ENCODE measurements at places on chromosomes 1 and 21. TPM values are rescaled to one million over a fixed set of nuclear protein-coding genes. Genes with fewer than 3 reads are reported as not detected.

GRCh38 chr1:223714849-223715603 lies 2.7 kb downstream of the CAPN2 start:
- no peak overlapping the region for H3K4me3 ChIP-seq
- DNase-seq, result no peak
- peaks cover 22% of the 10 kb centered on the region for H3K4me1 ChIP-seq
- H3K27ac ChIP-seq, result no peak overlapping the region
- H3K27me3 ChIP-seq, result peaks cover 72% of the 10 kb centered on the region

- no peak overlapping the region for H3K27ac ChIP-seq
- no peak for DNase-seq
- no peak overlapping the region for H3K4me3 ChIP-seq
- H3K36me3 ChIP-seq, result no peaks in the 10 kb centered on the region
These were observed 132.1 kb downstream of the RHOU start for GRCh38 chr1:228867108-228867950.

- no peak for DNase-seq
- no peaks in the 10 kb centered on the region for H3K4me1 ChIP-seq
- H3K27ac ChIP-seq, result no peak overlapping the region
- H3K27me3 ChIP-seq, result no peaks in the 10 kb centered on the region
These were observed 27.8 kb downstream of the AVPR1B start for GRCh38 chr1:206089341-206089740.

DNA sequence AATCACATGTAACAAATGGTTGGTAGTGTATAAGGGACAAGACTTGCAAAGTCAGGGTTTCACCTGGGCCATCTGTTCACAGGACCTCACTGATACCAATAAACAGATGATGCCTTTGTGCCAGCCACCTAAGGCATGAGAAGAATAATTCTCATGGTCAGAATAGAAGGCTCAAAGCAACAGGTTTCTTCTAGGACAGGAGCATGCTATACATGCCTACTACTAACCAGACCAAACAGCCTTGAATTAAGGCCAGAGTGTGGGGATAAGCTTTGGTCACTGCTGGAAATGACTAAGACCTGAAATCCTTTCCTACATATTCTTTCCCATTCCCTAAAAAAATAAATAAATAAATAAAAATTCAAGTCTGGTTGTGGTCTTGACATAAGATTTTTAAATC lies 17.5 kb downstream of the PSMB2 start:
- no peaks in the 10 kb centered on the region for H3K27me3 ChIP-seq
- H3K27ac ChIP-seq, result no peak overlapping the region
- no peak overlapping the region for H3K4me3 ChIP-seq
- peaks cover 14% of the 10 kb centered on the region for H3K4me1 ChIP-seq

GRCh38 chr1:125119024-125119441 lies 3934.3 kb downstream of the SRGAP2C start:
- DNase-seq, result no peak
- H3K27ac ChIP-seq, result no peak overlapping the region

GRCh38 chr21:33286600-33287456 lies 20.7 kb downstream of the IL10RB start:
- no peak overlapping the region for H3K27ac ChIP-seq
- DNase-seq, result no peak
- no peak overlapping the region for H3K4me3 ChIP-seq
- H3K36me3 ChIP-seq, result no peaks in the 10 kb centered on the region

DNA sequence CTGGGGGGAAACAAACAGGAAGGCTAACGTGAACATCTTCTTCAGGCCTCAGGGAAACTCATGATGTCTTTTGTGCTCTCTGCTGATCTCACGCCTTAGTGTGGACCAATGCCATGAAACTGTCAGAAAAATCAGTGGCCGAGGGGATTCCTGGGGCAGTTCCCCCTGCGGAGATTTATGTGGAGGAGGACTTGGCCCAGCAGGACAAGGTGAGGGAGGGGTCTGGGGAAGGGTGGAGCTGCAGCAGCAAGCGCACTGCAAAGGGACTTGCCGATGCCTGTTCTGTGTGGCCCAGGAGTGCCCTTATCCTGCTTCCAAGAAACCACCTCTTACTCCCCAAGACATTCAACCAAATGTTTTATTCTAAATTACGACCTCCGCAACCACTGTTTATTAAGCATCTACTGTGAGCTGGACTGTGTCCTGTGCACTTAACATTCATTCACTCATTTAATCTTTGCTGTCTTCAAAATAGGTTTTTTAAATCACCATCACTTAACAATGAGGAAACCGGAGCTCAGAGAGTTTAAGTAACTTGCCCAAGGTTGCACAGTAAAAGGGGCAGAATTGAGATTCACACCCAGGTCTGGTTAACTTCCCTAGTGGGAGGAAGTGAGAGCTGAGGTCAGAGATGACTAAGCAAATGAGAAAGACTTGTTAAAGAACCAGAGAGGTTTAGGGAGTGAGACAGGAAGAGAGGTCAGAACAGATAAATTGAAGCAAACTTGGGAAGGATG lies 49.7 kb downstream of the FHAD1 start:
- H3K4me3 ChIP-seq, result no peak overlapping the region
- no peak for DNase-seq
- no peak overlapping the region for H3K27ac ChIP-seq
- H3K4me1 ChIP-seq, result no peaks in the 10 kb centered on the region
- no peaks in the 10 kb centered on the region for H3K36me3 ChIP-seq

DNA sequence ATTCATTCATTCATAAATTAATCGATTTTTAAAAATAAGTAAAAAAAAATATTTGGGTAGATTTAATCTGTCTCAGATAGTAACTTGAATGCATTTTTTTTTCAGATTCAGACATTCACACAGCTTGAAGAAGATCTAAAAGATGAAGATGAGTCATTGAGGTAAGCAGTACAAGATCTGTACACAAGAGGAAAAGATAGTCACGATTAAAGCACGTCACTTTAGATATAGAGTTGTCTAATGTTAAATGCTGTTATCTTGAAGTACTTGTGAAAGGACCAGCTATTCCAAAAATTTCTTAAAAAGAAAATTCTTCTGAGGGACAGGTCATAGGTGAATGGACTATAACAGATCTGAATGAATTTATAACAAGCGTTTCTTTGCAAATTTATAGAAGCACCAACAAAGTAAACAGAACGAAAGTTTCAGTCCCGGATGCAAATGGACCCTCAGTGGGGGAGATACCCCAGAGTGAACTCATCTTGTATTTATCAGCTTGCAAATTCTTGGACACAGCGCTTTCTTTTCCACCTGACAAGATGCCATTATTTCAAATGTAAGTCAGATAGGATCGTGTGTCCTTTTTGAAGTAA lies 31.2 kb upstream of the MORC3 start:
- no peak overlapping the region for H3K4me3 ChIP-seq
- no peak for DNase-seq
- H3K27ac ChIP-seq, result no peak overlapping the region
- H3K36me3 ChIP-seq, result no peaks in the 10 kb centered on the region

DNA sequence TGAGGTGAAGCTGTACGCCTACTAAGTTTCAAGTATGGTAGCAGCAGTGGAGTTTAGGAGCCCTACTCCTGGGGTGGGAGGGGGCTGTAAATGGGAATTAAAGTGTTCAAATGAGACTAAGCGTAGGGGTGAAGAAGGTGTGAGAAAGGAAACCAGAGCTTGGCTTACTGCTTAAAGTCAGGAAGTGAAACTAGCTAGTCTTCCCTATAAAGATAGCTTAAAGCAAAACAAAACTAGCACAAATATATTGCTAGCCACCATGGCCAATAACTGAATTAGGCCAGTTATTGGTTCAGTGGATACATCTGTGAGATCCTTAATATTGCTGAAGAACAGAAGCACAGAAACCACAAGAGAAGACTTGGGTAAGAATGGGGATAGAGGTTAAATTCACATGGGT lies 492.2 kb upstream of the PKN2 start:
- H3K27me3 ChIP-seq, result no peaks in the 10 kb centered on the region
- H3K27ac ChIP-seq, result no peak overlapping the region
- no peaks in the 10 kb centered on the region for H3K4me1 ChIP-seq
- H3K36me3 ChIP-seq, result no peaks in the 10 kb centered on the region
- DNase-seq, result no peak
- H3K4me3 ChIP-seq, result no peak overlapping the region

DNA sequence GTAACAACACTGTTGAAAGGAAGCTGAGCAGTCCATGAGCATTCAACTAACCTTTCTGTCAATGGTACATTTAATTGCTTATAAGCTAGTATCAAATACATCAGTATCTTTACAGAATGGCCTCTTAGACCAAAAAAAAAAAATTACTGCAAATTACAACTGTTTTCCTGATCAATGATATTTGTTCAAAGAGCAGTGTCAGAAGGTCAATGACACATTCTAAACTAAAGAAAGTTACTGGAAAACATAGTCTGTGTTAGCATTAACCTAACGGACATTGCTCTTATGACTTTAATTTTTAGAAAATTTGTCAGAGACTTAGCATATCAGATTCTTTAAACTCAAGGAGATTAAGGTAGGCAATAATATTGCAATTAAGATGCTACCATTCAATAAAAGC lies 162.5 kb downstream of the KCNT2 start:
- H3K36me3 ChIP-seq, result no peaks in the 10 kb centered on the region
- H3K4me1 ChIP-seq, result peaks cover 4% of the 10 kb centered on the region
- no peak for DNase-seq
- no peak overlapping the region for H3K4me3 ChIP-seq
- H3K27ac ChIP-seq, result no peak overlapping the region
- no peaks in the 10 kb centered on the region for H3K27me3 ChIP-seq

GRCh38 chr1:117166076-117166475 lies 44.5 kb upstream of the TRIM45 start:
- no peaks in the 10 kb centered on the region for H3K27me3 ChIP-seq
- H3K4me3 ChIP-seq, result no peak overlapping the region
- DNase-seq, result no peak
- no peak overlapping the region for H3K27ac ChIP-seq
- H3K4me1 ChIP-seq, result peaks cover 3% of the 10 kb centered on the region
- no peaks in the 10 kb centered on the region for H3K36me3 ChIP-seq

DNA sequence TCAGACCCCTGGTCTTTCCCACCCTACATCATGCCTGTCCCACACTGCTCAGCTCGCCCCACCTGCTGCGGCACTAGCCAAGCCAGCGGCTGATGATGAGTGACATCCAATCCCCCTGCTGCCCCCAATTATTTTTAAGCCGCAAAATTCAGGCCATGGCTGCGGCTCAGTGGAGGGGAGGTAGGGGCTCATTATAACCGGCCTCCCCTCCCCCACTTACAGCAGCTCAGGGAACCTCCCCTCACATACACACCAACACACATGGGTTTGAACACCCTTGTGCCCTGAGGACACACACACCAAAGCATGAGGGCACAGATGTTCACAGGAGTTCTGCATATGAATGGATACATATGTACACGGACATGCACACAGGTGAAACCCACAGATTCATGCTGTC lies 5.3 kb downstream of the ADGRB2 start:
- H3K4me1 ChIP-seq, result peaks cover 23% of the 10 kb centered on the region
- H3K27me3 ChIP-seq, result peaks cover 8% of the 10 kb centered on the region
- DNase-seq, result no peak
- no peak overlapping the region for H3K27ac ChIP-seq
- H3K4me3 ChIP-seq, result no peak overlapping the region
- H3K36me3 ChIP-seq, result no peaks in the 10 kb centered on the region

- H3K4me3 ChIP-seq, result no peak overlapping the region
- H3K27me3 ChIP-seq, result no peaks in the 10 kb centered on the region
- H3K27ac ChIP-seq, result no peak overlapping the region
- no peak for DNase-seq
- H3K36me3 ChIP-seq, result no peaks in the 10 kb centered on the region
These were observed 102.5 kb upstream of the COA6 start for GRCh38 chr1:234270581-234271242.

- DNase-seq, result no peak
- no peaks in the 10 kb centered on the region for H3K36me3 ChIP-seq
- H3K4me1 ChIP-seq, result peaks cover 5% of the 10 kb centered on the region
- no peak overlapping the region for H3K4me3 ChIP-seq
- H3K27me3 ChIP-seq, result no peaks in the 10 kb centered on the region
These were observed 24.6 kb downstream of the NKAIN1 start for GRCh38 chr1:31215065-31215570.

DNA sequence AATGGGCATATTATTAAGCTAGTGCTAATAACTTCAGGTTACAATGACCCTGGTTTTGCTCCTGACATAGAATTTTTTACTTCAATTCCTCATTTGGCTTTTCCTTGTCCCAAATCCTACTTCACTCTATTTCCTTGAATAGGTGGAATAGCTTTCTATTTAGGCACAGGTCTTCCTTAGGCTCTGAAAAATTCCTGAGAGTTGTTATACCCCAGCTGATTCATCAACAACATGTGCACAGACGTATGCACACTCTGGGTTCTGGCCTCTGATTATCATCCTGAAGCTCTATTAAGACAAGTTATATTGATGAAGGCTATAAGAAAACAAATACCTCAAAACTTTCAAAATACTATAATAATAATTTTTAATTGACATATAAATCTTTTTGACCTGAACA lies 172.4 kb downstream of the NTMT2 start:
- H3K4me1 ChIP-seq, result no peaks in the 10 kb centered on the region
- no peak for DNase-seq
- no peak overlapping the region for H3K4me3 ChIP-seq
- H3K27ac ChIP-seq, result no peak overlapping the region

- DNase-seq, result no peak
- H3K4me1 ChIP-seq, result no peaks in the 10 kb centered on the region
- no peaks in the 10 kb centered on the region for H3K27me3 ChIP-seq
- H3K4me3 ChIP-seq, result no peak overlapping the region
- H3K27ac ChIP-seq, result no peak overlapping the region
These were observed 80.1 kb downstream of the SLC5A9 start for GRCh38 chr1:48302652-48303051.

GRCh38 chr1:67169496-67169895 lies 3.2 kb downstream of the IL23R start:
- no peak overlapping the region for H3K27ac ChIP-seq
- H3K4me1 ChIP-seq, result no peaks in the 10 kb centered on the region
- no peak for DNase-seq
- H3K36me3 ChIP-seq, result no peaks in the 10 kb centered on the region
- no peaks in the 10 kb centered on the region for H3K27me3 ChIP-seq

DNA sequence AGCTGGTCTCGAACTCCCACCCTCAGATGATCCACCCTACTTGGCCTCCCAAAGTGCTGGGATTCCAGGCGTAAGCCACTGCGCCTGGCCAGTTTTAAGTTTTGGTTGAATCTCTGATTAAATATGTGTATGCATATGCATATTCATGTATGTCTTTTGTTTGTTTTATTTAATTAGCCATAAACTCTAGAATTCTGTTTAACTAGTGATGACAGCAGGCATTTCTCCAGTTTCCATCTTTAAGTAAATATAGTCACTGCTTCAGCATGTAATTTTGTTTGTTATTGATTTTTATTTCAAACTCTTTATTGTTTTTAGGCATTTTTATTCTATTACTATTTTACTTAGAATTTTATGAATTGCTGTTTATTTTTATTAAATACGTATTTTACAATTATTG lies 58.0 kb downstream of the NUF2 start:
- H3K4me1 ChIP-seq, result no peaks in the 10 kb centered on the region
- H3K4me3 ChIP-seq, result no peak overlapping the region
- H3K27me3 ChIP-seq, result no peaks in the 10 kb centered on the region
- DNase-seq, result no peak

DNMT3L gene
- total RNA-seq, result not detected

GNAT2 gene
- not detected for total RNA-seq

GUCA2B gene
- total RNA-seq, result not detected

SPAG17 gene
- 0.67 TPM for total RNA-seq

NCF2 gene
- total RNA-seq, result not detected

SH2D1B gene
- total RNA-seq, result not detected
